Cerebellar nuclear complex (tissue), 1 donor: ENCODE measurements at places on chromosomes 1 and 21.

GRCh38 chr1:31418626-31419323 is 5.8 kb downstream of the SERINC2 start:
- DNase-seq, result no peak

GRCh38 chr1:220040028-220040596 is 6.2 kb downstream of the EPRS1 start:
- DNase-seq, result no peak

DNA sequence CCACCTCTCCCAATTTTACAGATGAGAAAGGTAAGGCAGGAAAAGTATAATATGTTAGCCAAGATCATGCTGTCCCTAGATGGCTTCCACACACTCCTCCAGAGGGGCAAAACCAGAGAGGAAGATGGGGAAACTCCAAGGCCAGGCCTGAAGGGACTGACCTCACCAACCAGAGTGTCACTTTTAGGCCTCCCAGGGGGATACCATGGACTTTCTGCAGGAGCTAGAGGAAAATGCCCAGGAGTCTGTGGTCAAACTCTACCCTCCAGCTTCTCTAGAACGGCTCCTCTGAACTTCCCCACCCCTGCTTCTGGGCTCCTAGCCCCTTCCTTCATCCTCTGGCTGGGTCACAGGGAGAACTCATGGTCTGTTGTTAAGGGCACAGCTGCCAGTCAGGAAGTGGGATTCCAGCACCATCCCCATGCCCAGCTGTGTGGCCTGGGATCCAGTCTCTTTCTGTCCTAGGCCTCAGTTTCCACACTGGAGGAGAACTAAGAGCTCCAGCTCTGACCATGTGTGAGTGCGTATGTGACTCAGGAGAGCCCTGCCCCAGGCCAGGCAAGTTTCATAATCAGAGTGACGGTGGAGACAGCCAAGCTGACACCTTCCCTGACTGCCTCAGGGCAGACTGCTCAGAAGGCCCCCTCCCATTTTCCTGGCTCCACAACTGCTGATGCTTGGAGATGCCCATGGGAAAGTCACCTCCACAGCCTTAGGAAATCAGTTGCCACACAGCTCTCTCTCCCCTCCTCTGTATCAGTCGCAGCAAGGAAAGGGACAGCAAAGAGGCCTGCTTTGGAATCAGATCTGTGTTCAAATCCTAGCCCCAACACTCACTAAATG is 1.9 kb downstream of the IGSF8 start:
- DNase-seq, result no peak

DNA sequence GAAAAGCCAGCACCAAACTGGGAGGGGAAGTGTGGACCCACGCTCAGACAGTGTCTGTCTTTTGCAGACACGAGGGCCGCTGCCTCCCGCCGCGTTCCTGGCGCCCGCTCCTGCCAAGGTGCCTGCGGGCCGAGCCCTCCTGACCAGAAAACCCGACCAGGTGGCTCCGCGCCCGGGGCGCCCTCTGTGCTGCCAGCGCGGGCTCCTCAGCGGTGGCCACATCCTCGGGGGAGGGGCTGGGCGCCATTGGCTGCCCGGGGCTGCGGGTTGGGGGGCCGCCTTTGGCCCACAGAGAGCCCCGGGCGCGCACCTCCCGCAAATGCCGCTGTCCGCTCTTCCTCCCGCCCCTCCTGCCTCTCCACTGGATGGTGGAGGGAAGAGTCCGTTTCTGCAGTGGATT is 22.4 kb upstream of the TRNAU1AP start:
- no peak for DNase-seq

- no peak for DNase-seq
Measured at GRCh38 chr1:161267321-161267720, 8.8 kb downstream of the PCP4L1 start.

DNA sequence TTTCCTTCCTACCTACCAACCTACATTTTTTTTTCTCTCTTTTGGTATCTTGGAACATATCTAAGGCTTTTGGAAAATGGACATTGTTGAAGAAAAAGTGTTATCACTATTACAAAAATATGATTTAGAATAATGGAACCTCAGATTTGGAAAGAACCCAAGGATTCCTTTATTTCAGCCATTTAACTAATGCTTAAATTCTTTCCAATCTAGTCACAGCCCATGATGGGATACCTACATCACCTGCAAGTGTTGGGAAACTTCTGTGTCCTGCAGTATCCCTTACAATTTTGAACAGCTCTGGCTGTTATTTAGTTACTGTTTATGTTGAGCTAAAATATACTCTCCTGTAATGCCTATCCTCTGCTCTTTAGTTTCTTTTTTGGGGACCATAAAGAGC is 22.3 kb upstream of the APOBEC4 start:
- no peak for DNase-seq

- DNase-seq, result no peak
Measured at GRCh38 chr1:205449750-205450443, 5.9 kb downstream of the BLACAT1 start.

DNA sequence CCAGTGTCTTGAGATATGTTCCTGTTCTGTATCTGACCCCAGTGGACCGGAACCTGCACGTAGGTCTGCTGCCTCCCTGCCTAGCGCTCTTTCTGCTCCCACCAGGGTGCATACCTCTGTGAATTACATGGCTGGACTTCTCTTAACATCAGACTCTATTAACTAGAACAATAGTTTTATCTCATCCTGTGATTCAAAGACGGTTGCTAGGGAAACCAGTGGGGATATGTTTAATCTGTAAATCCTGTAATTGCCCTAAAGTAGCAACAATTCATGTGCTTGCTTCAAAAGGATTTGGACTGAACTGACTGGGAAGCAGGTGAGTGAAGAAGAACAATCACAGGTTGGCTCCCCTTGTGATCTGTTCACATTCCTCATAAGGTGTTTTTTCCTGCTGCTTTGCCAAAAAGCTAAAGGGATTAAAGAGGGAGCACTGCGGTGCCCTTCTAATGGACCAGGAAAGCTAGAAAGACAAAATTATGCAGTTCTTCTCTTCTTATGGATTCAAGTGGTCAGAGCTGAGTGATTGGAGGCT is 52.7 kb upstream of the DIRAS3 start:
- DNase-seq, result no peak

DNA sequence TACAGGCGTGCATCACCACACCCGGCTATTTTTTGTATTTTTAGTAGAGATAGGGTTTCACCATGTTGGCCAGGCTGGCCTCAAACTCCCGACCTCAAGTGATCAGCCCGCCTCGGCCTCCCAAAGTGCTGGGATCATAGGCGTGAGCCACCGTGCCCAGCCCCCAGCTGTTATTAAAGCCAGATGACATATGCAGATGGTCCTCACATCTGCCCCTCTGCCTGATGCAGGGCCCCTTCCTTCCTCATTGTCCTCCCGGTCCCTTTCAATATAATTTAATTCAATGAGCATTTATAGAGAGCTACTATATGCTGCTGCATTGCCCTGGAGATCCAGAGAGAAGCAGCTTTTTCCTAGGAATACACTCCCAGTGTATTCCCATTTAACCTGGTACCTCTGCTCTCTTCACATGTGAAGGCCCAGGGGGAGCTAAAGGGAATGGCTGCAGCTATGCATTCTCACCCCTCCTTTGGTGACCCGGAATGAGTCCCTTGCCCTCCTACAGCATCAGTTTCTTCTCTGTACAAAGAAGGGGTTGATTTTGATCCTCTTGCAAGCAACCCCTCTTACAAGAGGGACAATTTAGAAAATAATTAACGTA is 55.6 kb downstream of the L1TD1 start:
- DNase-seq, result no peak

DNA sequence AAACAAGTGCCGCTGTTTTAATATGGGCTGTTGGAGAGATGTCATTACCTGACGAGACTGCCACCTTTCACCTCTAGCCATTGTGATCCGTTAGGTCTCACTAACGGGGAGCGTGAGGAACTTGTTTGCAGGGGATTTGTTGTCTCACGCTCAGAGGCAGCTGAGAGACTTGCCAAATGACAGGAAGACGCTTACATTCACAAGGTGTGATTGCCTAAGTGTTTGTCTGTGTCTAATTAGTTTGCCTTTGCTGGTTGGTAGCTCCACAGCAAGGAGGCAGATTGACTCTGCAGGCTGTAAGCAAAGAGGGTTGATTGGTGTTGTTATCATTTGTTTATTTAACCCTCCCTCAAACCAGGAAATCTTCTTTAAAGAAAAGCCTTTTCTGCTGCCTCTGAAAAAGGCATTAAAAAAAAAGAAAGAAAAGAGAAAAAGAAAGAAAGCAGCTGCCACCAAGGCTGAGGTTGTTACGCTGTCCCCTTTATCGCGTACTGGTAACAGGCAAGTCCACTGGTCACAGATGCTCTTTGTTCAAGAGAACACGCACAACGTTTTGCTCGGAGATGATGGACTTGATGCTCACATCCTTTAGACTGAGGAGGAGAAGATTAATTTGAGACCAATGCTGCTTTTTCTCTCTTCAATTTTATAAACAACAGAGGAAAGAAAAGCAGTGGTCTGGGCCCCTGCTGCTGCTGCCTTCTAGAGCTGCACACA is 203.9 kb downstream of the ZNF326 start:
- DNase-seq, result no peak

- no peak for DNase-seq
Measured at GRCh38 chr21:42493109-42494060, 2.6 kb downstream of the RSPH1 start.

DNA sequence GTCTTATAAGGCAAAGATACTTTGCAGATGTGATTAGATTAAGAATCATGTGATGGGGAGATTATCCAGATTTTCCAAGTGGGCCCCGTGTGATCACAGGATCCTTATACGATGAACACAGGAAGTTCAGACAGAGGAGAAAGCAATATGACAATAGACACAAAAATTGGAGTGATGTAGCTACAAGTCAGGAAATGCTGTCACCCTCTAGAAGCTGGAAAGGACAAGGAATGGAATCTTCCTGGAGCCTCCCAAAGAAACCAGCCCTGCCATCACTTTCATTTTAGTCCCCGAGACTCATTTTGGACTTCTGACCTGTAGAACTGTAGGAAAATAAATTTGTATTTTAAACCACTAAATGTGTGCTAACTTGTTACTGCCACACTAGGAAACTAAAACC is 61.9 kb upstream of the C1orf21 start:
- no peak for DNase-seq

- peak; percentile 88 for DNase-seq
Measured at GRCh38 chr21:36927719-36928117, 38.8 kb downstream of the HLCS start.

DNA sequence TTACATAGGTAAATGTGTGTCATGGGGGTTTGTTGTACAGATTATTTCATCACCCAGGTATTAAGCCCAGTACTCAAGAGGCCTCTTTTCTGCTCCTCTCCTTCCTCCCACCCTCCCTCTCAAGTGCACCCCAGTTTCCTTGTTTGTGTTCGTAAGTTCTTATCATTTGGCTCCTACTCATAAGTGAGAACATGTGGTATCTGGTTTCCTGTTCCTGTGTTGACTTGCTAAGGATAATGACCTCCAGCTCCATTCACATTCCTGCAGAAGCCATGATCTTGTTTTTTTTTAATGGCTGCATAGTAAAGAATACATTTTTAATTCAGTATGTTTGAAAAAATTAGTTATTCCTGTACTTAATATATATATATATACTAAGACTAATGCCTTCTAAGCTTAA is 107.7 kb downstream of the CLDN17 start:
- no peak for DNase-seq

DNA sequence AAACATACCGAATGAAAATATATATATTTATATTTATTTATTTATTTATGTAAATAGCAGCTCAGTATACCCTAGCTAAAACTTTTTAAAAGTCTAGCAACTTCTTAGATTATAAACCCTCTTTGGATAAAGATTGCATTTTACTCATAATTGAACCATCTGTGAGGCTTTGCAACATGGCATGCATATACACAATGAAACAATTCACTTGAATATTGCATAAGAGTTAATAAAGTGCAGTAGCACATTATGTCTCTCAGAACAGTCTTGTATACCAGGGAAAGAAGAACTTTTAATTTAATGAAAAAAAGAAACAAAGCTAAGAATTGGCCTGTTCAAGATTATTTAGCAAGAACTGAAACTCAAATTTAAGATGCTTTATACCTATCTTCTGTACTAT is 1363.9 kb upstream of the ADGRL2 start:
- DNase-seq, result no peak

- DNase-seq, result no peak
Measured at GRCh38 chr1:178706432-178706831, 18.6 kb upstream of the RALGPS2 start.

- DNase-seq, result no peak
Measured at GRCh38 chr1:182035097-182035770, 26.3 kb downstream of the ZNF648 start.

GRCh38 chr1:236904892-236905741 is 99.1 kb downstream of the MT1HL1 start:
- no peak for DNase-seq

DNA sequence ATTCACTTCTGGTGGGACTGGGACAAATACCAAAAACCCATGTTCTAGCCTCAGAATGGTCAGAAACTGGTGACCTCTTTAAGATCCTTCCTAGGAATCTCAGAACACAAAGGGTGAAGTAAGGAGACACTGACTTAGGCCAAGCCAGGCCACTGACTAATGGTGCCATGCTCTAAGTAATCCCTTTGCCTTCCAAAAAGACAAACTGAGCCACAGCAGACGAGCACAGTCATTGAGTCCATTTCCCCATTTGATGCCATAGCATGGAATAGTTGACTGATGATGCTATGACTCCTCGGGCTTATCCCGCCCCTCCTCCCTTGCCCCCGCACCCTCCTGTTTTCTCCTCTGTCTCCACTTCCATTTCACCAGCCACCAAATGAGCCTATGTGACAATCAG is 145.8 kb upstream of the ZNF648 start:
- DNase-seq, result no peak

DNA sequence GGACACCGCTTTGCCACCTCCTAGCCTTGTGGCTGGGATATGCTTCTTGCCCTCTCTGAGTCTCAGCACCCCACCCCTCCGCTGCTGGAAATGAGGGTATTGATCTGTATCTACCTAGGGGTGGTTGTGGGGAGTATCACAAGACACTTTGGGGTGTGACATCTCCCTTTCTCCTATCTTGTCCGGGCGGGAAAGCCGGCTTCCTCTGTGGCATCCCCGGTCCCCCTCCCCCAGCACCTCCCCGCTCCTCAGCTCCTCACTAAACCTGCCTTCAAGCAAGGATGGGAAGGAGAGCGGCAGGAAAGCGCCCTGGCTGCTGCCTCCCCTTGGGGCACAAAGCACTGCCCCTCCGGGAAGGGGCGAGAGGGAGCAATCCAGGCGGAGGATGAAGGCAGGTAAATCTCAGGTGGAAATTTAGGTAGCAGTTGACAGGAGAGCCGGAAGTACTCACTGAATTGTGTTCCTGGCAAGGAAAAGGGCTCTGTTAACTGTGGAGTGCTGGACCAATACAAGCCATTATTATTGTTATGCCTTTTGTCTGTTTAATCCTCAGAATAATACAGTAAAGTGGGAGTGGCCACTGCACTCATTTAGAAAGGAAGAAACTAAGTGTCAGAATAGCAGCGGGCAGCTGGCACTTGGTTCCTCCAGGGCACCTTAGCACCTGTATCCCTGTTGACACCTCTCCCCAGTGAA is 49.0 kb upstream of the LRP8 start:
- DNase-seq, result no peak

- DNase-seq, result no peak
Measured at GRCh38 chr1:22217811-22218460, 75.0 kb upstream of the WNT4 start.

- DNase-seq, result no peak
Measured at GRCh38 chr1:33626801-33627200, 154.4 kb downstream of the ZSCAN20 start.
